ENCODE measurements at places on chromosomes 5 and 9. TPM values are rescaled to one million over a fixed set of nuclear protein-coding genes. Genes with fewer than 3 reads are reported as not detected.

SMC2 gene
- 66.3 TPM for total RNA-seq

- DNase-seq = no peak
Measured at GRCh38 chr5:173785400-173785799, 102.7 kb upstream of the CPEB4 start.

- DNase-seq = no peak
Measured at GRCh38 chr9:114928136-114928535, 2.3 kb downstream of the TNFSF8 start.

GRCh38 chr9:121279776-121280388 is 11.9 kb downstream of the GSN start:
- no peak for DNase-seq

DNA sequence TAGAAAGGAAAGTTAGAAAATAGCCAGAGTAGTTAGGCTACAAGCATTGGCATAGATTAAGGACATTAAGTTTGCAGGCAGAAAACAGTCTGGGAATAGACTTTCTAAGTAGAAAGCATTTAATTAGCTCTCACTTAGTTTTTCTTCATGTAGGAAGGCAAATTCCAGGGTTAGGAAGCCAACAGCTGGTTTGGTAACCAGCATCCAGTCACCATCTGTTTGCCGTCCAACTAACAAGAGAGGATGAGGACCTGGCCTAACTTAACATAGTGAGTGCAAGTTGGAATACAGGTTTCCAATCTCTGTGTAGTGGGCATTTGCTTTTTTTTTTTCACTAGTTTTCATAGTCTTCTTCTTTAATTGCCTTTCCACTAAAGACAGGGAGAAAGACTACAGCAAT is 121.7 kb upstream of the NR3C1 start:
- DNase-seq = no peak

DNA sequence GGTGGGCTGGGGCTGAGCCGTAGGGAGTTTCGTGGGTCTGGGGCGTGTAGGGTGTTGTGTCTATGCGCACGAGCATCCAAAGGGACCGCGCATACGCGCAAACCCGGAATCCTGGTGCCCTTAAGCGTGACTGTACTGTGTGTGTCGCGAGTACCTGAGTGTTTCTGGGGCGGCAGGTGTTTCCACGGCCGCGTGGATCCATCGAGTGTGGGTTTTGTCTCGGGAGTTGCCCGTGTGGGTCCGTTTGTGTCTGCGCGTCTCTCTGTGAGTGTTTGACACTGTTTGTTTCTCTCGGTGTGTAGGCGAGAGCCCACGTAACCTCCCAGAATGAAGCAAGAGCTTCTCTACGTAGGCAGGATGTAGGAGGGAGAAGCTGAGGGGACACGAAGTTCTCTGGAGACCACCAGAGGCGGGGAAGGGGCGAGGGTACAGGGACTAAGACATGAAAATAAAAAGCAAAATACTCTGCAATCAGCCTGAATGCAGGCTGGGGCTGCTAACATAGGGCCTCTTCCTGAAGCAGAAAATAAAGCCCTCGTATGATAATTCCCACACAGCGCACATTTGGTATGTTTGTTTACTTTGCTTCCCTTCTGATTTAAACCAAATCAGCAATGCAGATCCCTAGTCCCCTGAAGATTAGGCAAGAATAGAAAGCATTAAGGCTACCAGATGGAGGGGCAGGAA is 588 bp upstream of the BRINP1 start:
- no peak for DNase-seq
